Right kidney (tissue), 9 donors: ENCODE measurements at places on chromosomes 12 and 14.

GRCh38 chr12:24760606-24761378, 188.1 kb downstream of the BCAT1 start:
- no peak for DNase-seq

- no peak for DNase-seq
Observed at GRCh38 chr14:45587142-45587541, 334.1 kb upstream of the MIS18BP1 start.

DNA sequence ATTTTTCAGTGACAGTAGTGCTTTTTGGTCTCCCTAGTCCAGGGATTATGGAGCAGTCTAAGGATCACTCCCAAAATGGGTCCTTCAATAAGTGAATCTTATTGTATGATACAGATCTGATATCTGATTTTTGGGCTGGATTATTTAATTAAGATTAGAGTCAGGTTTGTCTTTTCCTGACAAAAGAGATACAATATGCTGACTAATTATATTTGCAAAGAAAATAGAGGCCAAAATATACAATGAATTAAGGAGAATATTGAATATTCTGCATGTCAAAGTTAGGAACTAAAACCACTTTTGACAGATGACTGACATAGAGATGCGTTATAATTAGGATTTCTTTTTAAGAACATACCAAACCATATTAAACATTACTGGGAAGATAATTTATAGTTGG, 175.2 kb downstream of the FOXG1 start:
- no peak for DNase-seq

DNA sequence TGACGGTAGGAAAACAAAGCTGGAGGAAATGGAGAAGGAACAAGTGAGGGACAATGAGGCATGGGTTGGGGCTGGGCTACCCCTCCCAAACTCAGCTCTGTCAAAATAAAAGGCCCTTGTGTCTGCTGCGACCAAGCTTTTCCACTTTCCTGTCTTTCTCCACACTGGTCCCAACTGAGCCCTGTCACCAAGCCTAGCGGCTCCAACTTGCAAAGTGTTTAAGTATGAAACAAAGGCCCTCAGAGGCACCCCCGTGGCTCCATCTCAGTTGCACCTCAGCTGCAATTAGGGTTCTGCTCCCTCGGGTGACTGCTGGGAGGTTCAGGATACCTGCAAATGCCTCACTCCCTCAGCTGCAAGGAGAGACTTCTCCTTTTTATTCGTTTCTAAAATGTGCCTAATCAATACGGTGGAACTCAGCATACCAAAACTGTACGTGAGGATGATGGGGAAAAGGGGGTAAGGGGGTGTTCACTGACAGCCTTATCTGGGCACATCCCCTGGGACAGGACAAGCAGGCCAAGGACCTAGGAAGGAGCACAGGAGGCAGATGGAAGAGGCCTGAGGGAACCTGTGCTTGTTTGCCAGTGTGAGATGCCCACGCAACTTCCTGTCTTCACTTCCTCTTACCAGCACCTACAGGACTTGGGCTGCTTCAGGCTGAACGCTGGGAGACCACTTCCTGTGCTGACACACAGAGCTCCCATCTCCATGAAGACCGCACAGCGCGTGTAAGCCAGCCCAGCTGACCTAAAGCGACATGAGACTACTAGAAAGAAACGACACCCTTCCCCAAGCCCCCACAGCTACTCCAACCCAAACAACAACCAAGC, 8.9 kb downstream of the VAMP1 start:
- no peak for DNase-seq

DNA sequence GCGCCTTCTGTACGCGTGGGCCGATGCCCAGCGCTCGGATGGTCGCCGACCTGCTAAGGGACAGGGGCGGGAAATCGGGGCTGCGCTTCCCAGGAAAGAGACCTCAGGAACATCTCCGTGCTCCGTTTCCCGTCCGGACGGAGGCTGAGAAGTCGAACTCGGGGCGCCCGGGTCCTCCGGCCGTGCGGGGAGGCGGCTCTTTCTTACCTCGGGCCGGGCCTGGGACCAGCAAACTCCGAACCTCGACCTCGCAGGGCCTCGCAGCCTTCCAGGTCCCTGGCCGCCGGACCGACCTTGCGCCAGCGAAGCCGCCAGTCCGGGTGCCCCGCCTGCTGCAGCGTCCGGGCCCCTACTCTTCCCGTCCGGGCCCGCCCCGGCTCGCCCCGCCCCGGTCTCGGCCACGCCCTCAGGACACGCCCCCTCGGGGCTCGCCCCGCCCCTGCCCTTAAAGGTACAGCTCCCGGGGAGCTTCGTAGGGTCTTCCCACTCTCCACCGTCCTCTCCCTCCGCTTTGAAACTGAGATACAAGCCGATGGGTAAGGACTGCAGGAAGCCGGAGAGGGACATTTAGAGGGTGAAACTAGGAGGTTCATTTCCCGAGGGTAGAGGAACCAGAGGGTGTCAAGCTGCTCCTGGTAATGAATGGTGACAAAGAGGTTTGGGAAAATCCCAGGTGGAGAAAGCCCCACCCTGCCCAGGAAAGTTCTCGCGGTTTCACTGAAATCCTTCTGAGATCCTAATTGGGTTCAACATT, at the start of gene SLC8B1:
Gene SLC8B1, minus strand, starts transcription at position 324 of the 754 bp plus-strand sequence. CDS start 2,231 bp downstream, outside the sequence.
- DNase-seq, result peak; percentile 88

- no peak for DNase-seq
Observed at GRCh38 chr14:79947440-79948054, 263.8 kb downstream of the DIO2 start.

DNA sequence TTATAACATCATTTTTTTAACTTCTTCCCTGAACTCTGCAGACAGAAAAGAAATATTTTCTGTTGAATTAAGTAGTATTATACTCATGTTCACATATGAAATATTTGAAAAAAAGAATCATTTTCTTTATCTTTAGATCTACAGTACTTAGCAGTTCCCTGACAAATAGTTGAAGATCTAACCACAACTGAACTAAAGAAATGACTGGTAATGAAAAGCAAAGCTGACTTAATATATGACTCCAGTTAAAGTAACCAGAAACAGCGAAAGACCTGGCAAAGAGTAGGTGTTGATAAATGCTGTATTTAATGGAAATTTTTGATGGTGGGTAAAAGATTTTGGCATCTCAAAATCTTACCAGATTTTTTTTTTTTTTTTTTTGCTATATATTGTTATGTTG, 207.1 kb upstream of the SLC16A7 start:
- DNase-seq, result no peak

- no peak for DNase-seq
Observed at GRCh38 chr12:62075870-62076269, 184.3 kb upstream of the USP15 start.

- no peak for DNase-seq
Observed at GRCh38 chr12:50660425-50660822, 103.5 kb upstream of the ATF1 start.

- DNase-seq, result no peak
Observed at GRCh38 chr12:6123258-6123657, 1.2 kb downstream of the VWF start.

- no peak for DNase-seq
Observed at GRCh38 chr14:70189456-70190077, 816 bp upstream of the SLC8A3 start.

- DNase-seq, result peak; percentile 88
Observed at GRCh38 chr14:26597589-26598080, at the start of gene NOVA1. TSS of gene NOVA1 (minus strand) at chr14:26598033. CDS start at chr14:26597436, 597 bp downstream.

DNA sequence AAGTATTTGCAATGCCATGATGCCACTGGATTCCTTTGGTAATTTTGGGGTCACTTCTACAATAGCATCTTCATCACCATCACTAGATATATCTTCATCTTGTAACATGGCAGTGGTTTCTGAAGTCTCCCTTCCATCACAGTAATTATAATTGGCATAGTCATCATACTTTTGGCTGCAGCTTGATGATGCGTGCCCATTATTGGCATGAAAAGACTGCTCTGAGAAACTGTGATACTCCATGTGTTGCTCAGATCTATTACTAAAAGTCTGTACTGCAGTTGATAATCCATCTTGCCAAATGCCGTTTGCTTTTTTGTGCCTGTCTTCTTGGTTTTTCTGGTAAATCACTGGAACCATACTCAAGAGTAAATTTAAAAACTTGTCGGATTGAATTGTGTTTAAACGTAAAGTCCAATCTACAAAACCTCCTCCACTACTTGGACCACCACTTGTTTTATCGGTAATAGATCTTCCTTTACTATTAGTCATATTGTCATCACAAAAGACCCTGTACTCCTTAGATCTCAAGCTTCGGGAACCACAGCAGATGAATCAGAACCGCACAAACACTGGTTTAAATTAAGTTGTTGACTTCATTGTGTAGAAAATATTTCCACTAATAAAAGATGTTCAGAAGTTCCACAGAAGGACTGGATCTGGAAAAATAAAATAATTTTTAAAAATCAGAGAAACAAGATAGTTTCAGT, 29.9 kb downstream of the SLC41A2 start:
- DNase-seq, result no peak

DNA sequence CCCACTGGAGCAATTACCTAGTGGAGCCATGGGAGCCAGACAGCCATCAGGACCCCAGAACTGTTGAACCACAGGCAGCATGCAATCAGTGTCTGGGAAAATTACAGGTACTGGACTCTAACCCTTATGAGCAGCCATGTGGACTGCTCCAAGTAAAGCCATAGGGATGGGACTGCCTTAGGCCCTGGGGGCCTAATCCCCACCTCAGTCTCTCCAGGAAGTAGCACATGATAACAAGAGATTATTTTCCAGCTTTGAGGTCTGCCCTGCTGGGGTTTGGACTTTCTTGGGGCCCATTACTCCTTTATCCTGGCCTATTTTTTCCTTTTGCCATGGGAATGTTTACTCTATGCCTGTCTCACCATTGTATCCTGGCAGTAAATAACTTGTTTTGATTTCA, 226.8 kb downstream of the AEBP2 start:
- DNase-seq, result no peak

DNA sequence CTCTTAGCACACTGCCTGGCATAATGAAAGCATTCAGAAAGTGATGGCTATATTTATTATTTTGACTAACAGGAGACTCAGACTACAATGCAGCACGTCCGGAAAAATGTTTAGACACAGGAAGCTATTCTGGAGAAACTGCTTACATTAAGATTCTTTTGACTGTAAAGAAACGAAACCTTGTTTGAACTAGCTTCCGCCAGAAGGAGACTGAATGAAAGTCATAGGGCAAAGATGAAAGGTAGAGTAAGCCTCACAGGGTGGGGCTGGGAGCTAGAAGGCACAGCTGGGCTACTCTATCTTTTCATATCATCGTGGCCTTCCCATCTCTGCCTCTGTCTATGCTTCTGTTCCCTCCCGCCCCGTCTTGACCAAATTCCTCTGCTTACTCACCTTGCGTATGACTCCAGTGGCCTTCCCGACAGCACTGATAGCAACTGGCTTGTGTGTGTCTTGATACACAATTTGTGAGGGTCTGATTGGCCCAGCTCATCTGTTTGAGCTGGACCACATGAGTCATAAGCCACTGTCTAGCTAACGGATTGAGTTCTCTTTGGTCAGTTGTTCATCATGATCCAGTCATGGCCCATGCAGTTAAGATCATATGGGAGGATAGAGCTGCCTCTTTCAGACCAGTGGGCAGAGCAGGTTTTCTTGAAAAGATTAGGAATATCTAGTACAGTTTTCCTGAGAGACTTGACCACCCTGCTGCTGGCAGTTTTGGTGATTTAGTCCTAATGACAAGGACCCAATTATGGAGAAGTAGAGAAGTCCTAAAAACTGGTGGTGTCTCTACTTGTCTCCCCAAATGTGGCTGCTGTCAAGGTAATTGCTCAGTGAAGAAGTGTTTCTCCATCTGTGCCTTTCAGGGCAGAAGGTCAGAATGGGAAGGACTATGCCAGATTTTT, 151.5 kb upstream of the SLC38A2 start:
- DNase-seq, result no peak

- no peak for DNase-seq
Observed at GRCh38 chr14:51419685-51420084, 179.6 kb downstream of the TMX1 start.

DNA sequence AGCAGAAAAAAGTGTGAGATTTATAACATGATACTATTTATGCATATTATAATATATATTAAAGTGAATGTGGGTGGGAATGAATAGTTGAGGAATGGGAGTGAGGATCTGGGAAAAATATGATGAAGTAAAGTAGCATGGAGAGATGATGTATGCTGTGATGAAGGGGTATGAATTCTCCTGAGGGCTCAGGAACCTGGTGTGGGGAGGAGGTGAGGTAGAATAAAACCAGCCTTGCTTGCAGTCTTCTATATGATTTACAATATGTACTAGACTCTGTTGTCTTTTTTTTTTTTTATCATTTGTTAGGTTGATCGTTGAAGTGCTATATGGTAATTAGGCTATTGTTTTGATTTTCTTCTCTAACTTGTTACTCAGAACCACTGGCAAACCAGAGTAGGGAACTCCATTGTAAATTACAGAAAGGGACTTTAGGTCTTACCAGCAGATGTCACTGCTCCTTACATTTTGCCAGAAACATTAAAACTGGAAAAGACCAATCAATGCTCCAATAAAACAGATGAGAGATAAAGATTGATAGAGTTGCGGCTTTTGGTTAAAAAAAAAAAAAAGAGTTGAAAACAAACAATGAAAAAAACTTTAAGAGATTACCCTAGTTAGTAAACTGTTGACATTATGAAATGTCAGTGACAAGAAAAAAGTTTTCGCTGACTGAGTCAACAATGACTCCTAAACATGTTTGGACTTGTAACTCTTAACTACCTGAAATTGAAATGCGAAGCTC, 39.9 kb downstream of the ATL1 start:
- no peak for DNase-seq

GRCh38 chr12:107564946-107565345, 120.7 kb upstream of the PWP1 start:
- DNase-seq, result no peak

DNA sequence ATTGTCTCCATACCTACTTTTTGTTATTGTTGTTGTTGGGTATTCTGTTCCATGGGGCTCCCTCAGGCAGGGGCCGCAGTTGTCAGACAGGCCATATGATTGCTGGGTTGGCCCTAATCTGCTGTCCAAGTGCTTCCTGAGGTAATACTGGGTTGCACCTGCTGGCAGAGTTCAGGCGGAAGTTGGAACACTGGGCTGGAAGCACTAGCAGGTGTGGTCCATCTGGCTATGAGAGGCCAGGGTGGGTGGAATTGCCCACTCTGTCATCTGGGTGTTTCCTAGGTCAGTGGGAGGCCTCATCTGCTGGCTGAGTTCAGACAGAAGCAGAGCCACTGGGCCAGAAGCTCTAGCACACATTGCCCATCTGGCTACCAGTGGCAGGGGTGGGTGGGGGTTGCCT, 81.3 kb upstream of the NID2 start:
- no peak for DNase-seq

- DNase-seq, result no peak
Observed at GRCh38 chr14:24971255-24971654, 78.7 kb downstream of the STXBP6 start.

GRCh38 chr12:121799156-121799841, 4.5 kb upstream of the SETD1B start:
- peak; percentile 73 for DNase-seq

DNA sequence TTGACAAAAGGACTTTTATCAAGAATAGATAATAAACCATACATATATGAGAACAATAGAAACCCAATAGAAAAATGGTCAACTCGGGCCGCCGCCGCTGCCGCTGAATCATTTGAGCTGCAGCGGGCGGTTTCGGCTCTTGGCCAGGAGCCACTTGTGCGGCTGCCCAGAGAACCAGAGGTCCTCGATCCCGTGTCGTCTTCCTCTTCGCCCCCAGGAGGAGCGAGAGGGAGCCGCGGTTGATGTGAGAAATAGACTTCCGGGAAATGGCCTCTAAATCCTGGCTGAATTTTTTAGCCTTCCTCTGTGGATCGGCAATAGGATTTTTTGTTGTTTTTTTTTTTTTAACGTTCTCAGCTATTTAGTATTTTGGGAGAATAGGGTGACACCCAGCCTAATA, 44.8 kb downstream of the CPSF6 start:
- peak; percentile 28 for DNase-seq

GRCh38 chr12:46490635-46491034, 118.1 kb upstream of the SLC38A2 start:
- no peak for DNase-seq
